ENCODE measurements at places on chromosomes 11 and 22.

- no peak for DNase-seq
Observed at GRCh38 chr22:17104336-17104935, 16.7 kb downstream of the TMEM121B start.

GRCh38 chr11:34053161-34053686 lies 1.7 kb downstream of the CAPRIN1 start:
- DNase-seq, result peak; percentile 55

GRCh38 chr11:110092515-110093406 lies at the start of gene ZC3H12C:
Gene ZC3H12C (plus strand): TSS chr11:110093392. CDS start chr11:110093412, 20 bp downstream.
- peak; percentile 79 for DNase-seq

DNA sequence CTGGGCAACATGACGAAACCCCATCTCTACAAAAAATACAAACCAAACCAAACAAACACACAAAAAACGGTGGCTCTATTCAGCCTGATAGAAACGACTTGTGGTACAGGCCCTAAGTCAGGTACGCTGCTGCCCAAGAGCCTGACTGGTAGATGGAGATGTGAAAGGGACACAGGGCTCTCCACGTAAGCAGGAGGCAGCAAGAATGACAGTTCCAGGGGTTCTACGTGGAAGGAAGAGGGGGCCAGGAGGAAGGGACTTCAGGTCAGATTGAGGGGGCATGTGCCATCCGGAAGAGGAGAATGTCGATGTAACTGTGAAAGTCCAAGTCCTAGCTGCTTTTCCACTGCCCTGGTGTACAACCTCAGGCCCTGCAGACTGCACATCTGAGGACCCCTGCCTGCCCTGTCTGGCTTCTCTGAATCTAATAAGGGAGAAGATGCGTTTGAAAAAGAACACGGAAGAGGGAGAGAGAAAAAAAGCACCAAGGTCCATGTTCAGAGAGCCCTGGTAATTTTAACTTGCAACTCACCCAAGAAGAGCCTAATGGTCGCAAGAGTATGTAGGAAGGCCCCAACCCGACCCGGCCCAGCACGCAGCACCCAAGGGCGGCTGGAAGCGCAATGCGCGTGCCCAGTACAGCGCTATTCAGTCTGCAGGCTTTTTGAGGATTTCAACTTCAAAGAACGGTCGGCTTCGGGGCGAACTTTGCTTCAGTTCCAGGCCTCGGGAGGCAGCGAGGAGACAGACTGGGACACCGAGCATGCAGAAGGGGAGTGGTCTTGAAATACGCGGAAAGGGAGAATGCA lies 909 bp upstream of the ZNRD2 start:
- no peak for DNase-seq

DNA sequence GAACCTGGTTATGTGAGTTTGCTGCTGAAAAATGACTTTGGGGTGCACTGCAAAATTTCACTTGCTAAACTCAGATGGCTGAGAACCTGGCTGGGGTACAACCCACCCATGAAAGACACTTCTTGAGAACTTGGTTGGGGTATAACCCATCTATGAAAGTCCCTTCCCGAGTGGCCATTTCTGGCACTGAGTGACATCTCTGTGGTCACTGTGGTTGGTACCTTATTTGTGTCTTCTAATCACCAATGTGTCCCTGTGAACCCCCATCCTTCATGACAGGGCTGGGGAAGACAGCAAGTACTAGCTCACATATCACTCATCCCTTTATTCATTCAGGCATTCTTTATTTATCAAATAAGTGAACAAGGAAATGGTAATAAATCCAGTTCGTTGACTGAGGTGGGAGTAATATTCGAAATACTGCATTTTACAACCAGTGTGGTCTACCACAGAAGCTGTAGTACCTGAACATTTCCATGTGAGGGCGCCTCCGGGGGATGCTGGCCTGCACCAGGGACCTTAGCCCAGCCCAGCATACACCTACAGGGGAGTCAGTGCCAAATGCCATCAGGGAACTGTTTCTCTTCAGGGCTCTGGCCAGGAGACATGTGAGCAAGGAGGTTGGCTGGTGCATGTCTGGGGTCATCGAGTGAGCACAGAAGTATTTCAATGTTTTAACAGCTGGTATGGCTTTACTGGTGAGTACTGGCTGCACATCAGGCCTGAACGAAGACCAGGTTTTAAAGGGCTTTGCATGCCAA lies 122.1 kb downstream of the CSNK2A3 start:
- peak; percentile 76 for DNase-seq

DNA sequence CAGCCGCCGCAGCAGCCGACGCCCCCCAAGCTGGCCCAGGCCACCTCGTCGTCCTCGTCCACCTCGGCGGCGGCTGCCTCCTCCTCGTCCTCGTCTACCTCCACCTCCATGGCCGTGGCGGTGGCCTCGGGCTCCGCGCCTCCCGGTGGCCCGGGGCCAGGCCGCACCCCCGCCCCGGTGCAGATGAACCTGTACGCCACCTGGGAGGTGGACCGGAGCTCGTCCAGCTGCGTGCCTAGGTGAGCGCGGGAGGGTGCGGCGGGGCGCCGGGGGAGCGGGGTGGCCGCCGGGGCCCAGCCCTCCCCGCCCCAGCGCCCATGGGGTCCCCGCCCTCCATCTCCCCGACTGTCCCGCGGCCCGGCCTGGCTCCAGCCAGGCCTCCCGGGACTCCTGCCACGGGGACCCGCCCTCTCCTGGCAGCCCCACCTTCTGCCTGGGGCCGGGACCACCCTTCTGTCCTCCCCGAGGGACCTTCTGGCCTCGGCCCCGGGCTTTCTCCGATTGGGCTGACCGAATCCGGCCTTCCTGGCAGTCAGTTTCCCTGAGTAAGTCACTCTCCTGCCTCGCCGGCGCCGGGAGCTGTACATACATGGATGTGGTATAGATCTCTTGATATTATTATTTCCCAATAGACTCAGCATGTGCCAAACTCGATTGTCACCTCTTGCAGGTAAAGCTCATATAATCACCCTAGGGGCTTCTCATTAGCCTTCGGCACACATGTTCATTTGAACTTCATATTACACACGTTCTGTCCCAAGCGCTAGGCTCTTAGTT lies 720 bp downstream of the PACS1 start:
- peak; percentile 44 for DNase-seq

DNA sequence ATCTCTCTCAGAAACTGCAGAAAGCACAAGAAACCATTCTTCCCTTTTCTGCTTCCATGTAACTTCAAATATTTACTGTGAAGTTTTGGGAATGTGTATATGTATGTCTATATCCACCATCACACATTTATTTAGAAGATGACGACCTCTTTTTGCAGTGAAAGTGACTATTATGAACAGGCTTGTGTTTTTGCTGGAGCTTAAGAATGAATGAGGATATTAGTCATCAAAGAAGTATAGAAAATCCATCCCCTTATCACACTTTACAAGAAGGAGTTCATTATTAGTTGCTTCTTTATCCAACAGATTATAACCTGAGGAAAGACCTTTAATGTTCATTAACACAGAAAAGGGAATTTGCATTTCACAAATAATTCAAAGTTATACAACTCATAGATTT lies 21.1 kb upstream of the SLC5A12 start:
- DNase-seq, result no peak

DNA sequence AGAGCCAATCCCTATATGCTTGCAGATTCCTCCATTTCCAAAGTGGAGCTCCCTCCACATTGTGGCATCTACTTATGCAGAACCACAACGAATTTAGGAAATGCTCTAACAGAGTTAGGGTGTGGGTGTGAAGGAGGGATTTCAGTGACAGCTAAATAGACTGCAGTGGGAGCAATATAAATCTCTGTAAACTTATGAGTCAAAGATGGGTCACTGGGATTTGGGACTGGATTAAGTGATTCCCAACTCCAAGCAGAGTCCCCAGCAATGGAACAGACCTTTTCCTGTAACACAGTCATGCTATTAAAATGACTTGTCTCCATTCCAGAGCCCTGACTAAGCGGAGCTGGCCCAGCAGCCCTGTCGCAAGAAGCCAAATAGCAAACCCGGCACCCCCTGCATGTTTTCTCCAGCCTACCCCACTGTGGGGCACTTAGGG lies 36.6 kb downstream of the RPL27A start:
- no peak for DNase-seq

DNA sequence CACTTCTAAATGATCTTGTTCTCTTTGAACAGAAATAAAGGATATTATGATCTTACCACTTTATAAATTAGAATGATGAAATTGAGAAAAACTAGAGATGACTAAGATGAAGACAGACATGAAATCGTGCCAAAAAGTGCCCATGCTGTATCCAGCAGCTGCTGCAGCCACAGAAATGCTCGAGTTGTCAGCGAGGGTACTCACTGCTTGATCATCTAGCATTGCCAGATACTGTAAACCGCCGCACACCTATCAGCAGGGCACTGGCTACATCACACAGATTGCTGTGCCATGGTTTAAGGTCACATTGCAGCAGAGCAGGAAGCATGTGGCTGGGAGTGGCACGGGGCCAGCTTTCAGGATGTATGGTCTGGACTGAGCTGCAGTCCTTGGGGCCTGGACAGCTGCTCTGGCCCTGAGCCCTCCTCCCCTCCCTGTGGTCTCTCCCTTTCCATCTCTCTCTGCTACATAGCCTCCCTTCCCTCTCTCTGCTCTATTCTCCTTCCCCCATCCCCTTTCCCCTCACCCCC lies 51.0 kb upstream of the SEPTIN5 start:
- no peak for DNase-seq

DNA sequence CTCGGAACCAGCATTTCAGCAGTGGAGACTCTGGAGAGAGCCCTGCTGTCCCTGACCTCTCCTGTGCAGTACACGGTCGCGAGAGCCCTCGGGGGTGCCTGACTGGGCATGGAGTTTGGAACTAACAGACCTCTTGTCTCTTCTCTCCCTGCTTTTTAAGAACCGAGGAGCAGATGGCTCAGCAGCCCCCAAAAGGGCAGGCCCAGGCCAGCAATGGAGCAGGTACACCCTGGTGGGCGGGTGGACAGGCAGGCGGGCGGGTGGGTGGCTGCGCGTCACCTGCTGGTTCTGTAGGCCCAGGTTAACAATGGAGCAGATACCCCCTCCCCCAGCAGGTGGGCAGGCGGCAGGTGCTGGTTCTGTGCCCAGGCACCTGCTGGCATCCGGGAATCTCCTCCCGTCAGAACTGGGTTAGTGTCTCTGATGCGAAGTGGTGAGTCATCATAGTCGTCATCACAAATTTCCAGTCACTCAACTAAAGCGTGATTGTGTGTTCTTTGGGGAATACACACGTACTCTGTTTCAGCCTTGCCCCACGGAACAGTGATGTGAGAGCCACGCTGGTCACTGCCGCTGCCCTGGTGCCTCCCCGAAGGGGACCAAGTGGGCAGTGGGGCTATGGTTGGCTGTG lies 41.1 kb downstream of the GRAMD4 start:
- DNase-seq, result no peak

- DNase-seq, result no peak
Observed at GRCh38 chr22:43574738-43575137, 162.9 kb downstream of the MPPED1 start.

DNA sequence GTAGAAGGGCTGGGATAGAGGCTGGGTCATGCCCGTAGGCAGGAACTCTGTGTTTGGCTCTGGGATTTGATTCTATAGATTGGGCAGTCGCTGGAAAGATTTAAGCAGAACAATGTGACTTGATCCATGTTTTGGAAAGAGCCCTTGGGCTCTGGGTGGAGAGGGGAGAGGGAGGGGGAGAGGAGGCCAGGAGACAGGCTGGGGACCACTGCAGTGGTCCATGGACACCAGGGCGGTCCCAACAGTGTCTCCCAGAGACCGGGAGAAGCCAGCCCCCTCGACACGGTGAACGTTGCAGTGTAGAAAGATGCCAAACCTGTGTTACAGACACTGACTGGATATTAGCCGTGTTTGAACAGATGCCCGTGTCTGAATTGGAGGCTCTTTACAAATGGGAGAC lies 19.5 kb downstream of the PVALB start:
- no peak for DNase-seq
